Endodermal cell (in vitro differentiated cells): ENCODE measurements at places on chromosomes 5 and 9.

- no peaks in the 10 kb centered on the region for H3K27me3 ChIP-seq
- DNase-seq: no peak
- H3K36me3 ChIP-seq: peaks cover 33% of the 10 kb centered on the region
- no peak overlapping the region for H3K4me3 ChIP-seq
- H3K27ac ChIP-seq: no peak overlapping the region
These were observed 26.4 kb downstream of the LPCAT1 start for GRCh38 chr5:1497242-1497777.

- no peaks in the 10 kb centered on the region for H3K27me3 ChIP-seq
- H3K27ac ChIP-seq: no peak overlapping the region
- no peaks in the 10 kb centered on the region for H3K4me1 ChIP-seq
These were observed 465.2 kb upstream of the RGMB start for GRCh38 chr5:98308231-98308630.

DNA sequence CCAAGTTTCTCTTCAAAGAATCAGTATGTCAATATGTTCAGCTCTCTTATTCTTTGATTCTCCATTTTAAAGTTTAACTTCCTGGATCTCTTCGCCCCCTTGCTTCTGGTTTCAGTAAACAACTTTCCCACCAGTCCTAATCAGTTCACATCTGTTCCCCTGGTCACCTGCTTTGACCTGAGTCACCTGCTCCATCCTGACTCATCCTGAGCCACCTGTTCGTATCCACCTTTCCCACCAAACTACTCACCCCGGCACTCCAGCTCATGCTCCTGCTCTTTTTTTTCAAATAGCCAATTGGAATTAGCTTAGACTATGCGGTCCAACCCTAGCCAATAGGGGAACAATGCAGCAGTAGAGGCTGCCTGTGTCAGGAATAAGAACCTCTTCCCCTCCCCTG lies 23.6 kb upstream of the CSF1R start:
- DNase-seq: peak; percentile 72
- H3K36me3 ChIP-seq: no peaks in the 10 kb centered on the region
- no peak overlapping the region for H3K27ac ChIP-seq
- no peaks in the 10 kb centered on the region for H3K27me3 ChIP-seq
- peaks cover 6% of the 10 kb centered on the region for H3K4me1 ChIP-seq

DNA sequence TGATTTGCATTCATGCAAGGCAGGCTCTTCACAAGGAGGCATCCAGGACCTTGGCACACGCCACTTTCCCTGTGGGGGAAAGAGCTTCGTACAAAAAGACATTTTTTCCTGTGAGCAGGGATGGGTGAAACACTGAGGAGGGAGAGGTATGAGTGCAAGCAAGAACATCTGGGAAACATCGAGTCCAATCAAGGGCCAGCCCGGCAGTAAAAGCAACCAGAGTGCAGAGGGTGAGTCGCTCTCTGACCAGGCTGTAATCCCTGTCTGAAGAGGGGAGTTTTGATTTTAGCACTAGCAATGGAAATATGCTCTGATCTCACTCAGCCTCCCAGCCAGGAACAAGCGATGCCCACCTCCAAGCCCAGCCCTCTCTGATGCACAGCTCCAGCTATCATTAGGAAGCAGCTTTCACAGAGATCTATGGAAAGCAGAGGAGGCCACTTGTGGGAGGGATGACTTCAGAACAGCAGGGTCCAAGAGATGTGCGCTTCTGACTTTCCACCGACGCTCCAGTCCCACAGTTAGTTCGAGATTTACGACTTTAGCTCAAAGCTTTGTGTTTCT lies 211.0 kb upstream of the ADAMTS16 start:
- H3K27me3 ChIP-seq: no peaks in the 10 kb centered on the region
- no peak overlapping the region for H3K27ac ChIP-seq
- no peak overlapping the region for H3K4me3 ChIP-seq
- DNase-seq: no peak
- H3K36me3 ChIP-seq: no peaks in the 10 kb centered on the region
- no peaks in the 10 kb centered on the region for H3K4me1 ChIP-seq

GRCh38 chr5:112923148-112923917 lies 1.3 kb upstream of the REEP5 start:
- H3K27ac ChIP-seq: no peak overlapping the region
- peaks cover 10% of the 10 kb centered on the region for H3K36me3 ChIP-seq
- H3K27me3 ChIP-seq: peaks cover 18% of the 10 kb centered on the region
- H3K4me3 ChIP-seq: no peak overlapping the region
- no peak for DNase-seq
